Left renal pelvis (tissue), 4 donors: ENCODE measurements at places on chromosomes 3 and 15. TPM values are rescaled to one million over a fixed set of nuclear protein-coding genes. Genes with fewer than 3 reads are reported as not detected.

The NAA50 gene
- 124 TPM for polyA plus RNA-seq

- no peak for DNase-seq
Observed at GRCh38 chr15:92610101-92610520, 45.5 kb downstream of the FAM174B start.

DNA sequence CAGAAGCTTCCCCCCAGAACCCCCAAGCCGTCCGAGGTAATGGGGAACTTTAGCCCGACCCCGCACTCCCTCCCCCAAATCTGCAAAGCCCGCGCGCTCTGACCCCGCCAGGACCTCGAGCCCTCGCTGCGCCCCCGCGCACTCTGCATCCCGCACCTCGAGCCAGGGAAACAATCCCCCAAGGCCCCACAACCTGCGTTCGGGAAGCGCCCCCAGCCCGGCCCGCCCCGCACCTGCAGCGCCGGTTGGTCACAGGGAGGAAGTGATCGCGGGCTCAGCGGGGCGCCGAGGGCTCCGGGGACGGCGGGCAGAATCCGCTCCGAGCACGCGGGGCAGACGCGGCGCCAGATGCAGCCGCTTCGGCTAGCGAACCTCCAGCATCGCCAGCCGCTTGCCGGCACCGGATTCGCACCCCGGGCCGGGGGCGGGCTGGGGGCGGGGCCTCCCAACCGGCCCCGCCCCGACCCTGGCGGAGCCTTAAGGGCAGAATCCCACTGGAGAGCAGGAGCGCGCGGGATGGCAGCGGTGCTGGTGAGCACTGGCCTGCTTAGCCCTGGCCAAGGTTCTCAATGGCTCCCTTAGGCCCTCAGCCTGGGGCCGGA lies at the start of gene CAMKV:
Gene CAMKV (minus strand): TSS at position 382 of the 602 bp plus-strand sequence. CDS start 7,518 bp downstream, outside the sequence.
- DNase-seq: no peak

The P2RY1 gene
- 3.4 TPM for polyA plus RNA-seq

The CFAP100 gene
- 0.46 TPM for polyA plus RNA-seq

The ENTPD3 gene
- 5.7 TPM for polyA plus RNA-seq

GRCh38 chr15:73286311-73286710 lies 82.4 kb downstream of the HCN4 start:
- DNase-seq: no peak

GRCh38 chr15:89352476-89352875 lies 17.9 kb upstream of the POLG start:
- DNase-seq: no peak

The HMCES gene
- polyA plus RNA-seq: 50.9 TPM

DNA sequence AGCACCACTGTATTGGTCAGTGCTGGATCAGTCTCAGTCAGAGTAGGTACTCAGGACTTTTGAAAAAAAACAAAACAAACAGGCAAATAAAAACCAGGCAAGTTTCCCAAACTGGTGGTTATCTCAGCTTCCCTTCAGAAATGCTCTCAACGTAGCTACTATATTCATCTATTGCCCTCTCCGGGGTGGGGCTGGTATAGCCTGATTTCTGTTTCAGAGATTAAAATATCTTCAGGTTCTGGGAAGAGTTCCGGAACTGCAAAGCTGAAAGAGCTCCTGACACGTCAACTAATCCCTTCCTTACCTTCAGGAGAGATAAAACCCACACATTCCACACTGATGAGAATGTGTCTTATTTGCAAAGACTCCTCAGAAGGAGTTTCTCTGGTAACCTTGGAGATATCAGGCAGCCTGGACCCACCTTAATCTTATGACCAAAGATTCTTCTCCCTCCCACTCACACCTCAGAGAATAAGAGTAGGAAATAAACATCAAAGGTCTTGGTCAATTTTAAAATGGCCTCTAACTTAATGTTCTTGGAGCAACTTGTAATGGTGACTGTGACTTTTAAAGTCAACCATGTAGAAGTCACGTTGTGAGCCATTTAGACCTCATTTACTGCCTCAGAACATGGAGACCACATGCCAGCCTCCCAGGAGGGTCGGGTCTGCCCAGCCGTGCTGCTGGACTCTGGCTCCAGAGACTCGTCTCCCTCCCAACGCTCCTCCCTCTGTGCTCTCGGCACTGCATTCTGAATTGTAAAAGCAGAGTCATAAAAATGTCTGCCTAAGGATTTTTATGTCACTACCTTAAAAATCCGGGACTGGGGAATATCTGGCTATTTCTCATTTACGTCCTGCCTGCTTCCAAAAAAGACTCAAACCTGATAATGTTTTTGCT lies 53.8 kb downstream of the CDCP1 start:
- DNase-seq: no peak

DNA sequence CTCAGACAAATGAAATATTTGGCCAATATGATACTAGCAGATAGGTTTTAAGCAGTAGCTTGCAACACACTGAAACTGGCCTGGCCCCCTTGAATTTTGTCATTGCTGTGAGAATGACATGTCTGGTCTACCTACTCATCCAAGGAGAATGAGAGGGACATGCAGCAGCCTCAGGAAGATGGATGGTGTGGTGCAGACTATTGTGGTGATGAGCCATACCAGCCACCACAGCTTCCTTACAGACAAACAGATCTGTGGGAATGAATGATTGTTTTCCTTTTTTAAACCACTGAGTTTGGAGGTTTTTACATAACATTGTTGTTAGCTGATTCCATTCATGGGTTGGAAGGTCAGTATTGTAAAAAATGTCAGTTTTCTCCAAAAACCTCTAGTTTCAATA lies 133.7 kb upstream of the POU1F1 start:
- DNase-seq: no peak

The ZNF501 gene
- polyA plus RNA-seq: 12.1 TPM

- no peak for DNase-seq
Observed at GRCh38 chr3:115890579-115890978, 267.3 kb downstream of the GAP43 start.

DNA sequence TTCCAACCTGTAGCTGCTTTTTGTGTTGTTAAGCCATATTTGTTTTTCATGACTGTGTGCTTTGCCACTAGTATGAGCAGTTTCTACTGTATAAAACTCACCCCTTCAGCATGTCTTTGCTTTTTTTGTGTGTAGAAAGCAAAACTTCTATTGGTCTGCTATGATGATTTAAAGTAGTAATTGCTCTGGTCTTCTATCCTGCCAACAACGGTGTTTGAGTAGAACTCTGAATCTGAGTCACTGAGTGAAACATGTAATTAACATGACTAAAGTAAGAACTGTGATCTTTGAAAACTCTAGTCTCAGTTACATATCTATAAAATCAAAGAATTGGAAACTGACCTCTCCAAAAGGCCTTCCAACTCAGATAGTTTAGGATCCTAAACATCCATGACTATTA lies 133.6 kb downstream of the TPRG1 start:
- DNase-seq: no peak

The TMEM39A gene
- polyA plus RNA-seq: 58.4 TPM

The ANP32A gene
- 324 TPM for polyA plus RNA-seq

GRCh38 chr3:120796976-120797375 lies 54.4 kb downstream of the GTF2E1 start:
- DNase-seq: no peak

DNA sequence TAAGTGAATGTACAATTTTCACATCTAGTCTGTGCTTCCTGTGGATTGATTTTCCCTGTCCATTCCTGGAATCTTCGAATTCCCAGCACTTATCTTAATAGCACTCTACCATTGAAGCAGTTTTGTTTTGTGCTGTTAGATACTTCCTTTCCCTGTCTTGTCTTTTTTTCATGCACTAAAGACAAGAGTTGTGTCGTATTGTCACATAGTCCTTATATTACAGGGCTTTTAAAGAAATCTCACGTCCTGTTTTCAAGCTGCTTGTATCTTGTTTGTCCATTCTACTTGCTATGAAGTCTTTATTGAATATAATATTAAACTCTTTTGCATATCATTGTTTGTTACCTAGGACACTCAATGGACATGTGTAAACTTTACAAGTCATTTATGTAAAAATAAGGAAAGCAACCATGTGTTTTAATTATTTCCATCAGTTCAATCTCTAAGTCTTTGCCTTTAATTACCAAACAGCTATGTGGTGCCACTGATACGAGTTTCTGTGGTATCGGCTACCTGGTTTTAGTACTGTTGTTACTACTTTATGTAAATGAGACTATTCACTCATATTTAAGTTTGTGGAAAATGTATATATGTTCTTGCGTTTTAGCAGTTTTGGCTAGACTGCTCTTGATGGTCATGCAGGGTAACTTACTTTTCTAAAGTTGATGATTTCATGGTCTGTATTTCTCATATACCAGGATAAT lies 10.3 kb downstream of the PIK3CA start:
- DNase-seq: no peak
